ENCODE measurements at places on chromosomes 11 and 22.
A peak's percentile ranks its signal among the peaks of the same experiment; 100 is the strongest.

DNA sequence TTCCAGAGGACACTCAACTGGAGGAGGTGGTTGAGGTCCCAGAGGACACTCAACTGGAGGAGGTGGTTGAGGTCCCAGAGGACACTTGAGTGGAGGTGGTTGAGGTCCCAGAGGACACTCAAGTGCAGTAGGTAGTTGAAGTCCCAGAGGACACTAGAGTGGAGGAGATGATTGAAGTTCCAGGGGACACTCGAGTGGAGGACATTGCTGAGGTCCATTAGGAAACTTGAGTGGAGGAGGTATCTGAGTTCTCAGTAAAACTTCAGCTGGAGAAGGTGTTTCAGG lies 39.7 kb downstream of the ZNF195 start:
- no peak for DNase-seq

- no peak for DNase-seq
These were observed 135.2 kb upstream of the C11orf58 start for GRCh38 chr11:16603245-16603644.

GRCh38 chr22:37079668-37080171 lies 28.2 kb downstream of the KCTD17 start:
- DNase-seq: peak; percentile 70

GRCh38 chr11:28490773-28491382 lies 382.7 kb downstream of the METTL15 start:
- DNase-seq: no peak

GRCh38 chr11:46590740-46591605 lies 2.9 kb downstream of the AMBRA1 start:
- DNase-seq: no peak

- no peak for DNase-seq
These were observed 40.7 kb upstream of the ARHGAP20 start for GRCh38 chr11:110752890-110753289.

DNA sequence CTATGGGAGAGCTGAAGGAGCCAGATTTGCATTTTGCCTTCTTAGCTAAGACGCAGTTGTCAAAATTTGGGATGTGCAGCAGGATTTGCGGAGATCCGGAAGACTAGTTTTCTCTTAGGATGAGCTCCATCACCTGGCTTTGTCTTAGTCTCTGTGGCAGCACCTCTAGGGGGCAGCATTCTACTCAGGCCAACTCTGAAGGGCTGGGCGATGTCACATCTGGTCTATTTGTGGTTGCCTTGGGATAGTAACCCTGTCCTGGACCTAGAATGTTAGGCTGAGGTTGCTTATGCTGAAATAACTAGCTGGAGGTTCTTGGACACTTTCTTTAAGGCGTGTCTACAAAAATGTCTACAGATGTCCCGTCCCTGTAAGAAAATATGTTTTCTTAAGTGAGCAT lies 116.2 kb downstream of the FAT3 start:
- DNase-seq: no peak

DNA sequence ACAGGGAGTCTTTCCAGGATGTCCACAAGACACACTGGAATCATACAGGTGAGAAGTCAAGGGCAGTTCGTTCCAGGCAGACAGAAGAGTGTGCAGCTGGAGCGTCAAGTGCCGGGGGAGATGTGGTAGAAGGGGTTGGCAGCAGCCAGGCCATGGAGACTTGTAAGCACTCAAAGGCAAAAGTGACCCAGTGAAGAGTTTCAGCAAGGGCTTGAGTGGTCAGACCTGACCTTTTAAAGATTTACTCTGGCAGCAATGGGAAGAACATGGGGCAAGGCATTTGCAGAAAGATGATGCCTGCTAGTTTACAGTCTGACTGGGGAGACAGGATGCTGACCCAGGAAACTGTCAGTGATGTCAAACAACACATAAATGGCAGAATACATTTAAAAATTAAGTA lies 29.0 kb downstream of the P4HA3 start:
- DNase-seq: no peak

DNA sequence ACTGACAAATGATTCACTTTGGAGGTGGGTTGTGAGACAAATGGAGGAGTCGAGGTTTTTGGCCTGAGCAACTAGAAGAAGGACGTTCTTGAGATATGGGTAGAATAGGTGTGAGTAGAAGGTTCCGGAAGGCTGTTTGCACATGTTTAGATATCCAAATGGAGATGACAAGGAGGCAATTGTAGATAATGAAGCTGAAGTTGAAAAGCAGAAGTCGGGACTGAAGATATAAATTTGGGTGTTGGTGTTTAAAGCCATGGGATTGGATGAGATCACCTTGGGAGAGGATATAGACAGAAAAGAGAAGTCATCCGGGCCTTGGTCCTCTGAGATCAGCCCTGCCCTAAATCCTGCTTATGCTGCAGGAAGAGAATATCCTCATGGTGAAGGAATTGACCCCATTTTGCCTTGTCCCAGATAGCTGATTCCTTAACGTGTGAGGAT lies 75.5 kb upstream of the CD44 start:
- DNase-seq: no peak

DNA sequence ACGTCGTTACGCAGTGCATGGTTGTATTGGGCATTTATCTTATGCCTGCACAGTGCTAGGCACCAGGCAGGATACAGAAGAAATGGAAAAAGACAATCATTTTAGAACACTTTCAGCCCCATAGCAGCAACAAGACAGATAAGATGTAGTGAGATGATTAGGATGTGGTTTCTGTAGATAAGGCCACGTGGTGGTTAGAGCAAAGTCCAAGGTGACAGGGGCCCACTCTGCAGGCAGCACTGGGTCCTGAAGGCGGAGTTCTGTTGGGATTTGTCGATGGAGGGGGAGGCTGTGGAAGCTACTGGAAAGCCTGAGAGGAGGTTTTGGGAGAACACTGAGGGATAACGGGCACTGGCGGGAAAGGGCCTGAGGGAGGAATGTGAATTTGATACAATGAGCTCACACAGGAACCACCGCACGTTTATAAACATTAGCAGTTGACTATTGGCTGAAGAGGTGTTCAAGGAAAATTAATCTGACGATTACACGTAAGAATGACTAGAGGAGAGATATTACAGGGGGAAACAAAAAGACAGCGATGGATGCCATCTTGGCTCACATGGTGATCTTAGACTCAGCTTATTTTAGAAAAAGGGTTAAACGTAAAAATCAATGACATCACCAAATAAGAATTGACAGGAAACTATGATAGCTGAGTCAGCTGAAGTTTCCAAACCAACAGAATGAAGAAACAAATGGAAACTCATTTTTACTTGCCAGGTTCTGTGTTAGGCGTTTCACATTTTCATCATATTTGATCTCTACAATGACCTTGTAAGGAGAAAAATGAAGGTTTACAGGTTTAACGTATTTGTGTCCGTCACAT lies 551.0 kb downstream of the OPCML start:
- no peak for DNase-seq

Measured in stimulated activated CD4-positive, alpha-beta T cell treated with anti-CD3 and anti-CD28 coated beads, Interleukin-4, amount 100 ng/mL, for 24 hours (primary cell).